ENCODE measurements at places on chromosomes 3 and 15. TPM values are rescaled to one million over a fixed set of nuclear protein-coding genes. Genes with fewer than 3 reads are reported as not detected.
A peak's percentile ranks its signal among the peaks of the same experiment; 100 is the strongest.

DNA sequence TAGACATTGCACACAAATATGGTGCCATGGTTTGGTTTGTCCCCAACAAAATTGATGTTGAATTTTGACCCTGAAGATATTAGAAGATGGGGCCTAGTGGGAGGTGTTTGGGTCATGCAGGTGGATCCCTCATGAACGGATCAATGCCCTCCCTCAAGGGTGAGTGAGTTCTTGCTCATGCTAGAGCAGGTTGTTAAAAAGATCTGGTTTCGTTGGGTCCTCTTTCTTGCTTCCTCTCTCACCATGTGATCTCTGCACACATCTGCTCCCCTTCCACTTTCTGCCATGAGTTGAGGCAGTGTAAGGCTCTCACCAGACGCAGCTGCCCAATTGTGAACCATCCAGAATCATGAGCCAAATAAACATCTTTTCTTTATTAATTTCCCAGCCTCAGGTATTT is 87.8 kb upstream of the MDFIC2 start:
- H3K4me3 ChIP-seq, result no peak overlapping the region
- H3K27ac ChIP-seq, result no peak overlapping the region
- no peak for DNase-seq
- H3K27me3 ChIP-seq, result no peaks in the 10 kb centered on the region
- H3K36me3 ChIP-seq, result no peaks in the 10 kb centered on the region
- H3K4me1 ChIP-seq, result no peaks in the 10 kb centered on the region

- H3K36me3 ChIP-seq, result no peaks in the 10 kb centered on the region
- DNase-seq, result peak; percentile 49
- H3K4me3 ChIP-seq, result no peak overlapping the region
Measured at GRCh38 chr15:55221090-55222011, 24.6 kb upstream of the RSL24D1 start.

GRCh38 chr3:12484983-12485327 is 675 bp downstream of the TSEN2 start:
- H3K36me3 ChIP-seq, result no peaks in the 10 kb centered on the region
- H3K4me1 ChIP-seq, result peaks cover 12% of the 10 kb centered on the region
- H3K27ac ChIP-seq, result peak overlapping the region; percentile 98
- DNase-seq, result peak; percentile 7

DNA sequence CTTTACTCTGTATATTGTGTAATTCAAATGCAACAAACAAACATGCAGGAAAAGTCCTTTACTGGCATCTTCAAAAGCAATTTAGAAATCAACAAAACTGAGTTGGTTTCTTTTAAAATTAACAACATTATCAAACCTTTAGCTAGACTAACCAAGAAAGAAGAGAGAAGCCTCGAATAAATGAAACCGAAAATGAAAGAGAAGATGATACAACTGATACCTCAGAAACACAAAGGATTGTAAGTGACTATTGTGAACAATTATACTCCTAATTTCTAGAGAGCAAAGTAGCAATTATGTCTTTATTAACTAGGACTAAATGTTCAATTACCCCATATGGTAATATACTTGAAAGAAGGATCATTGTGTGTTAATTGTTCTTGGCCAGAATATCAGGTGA is 49.2 kb upstream of the P3H2 start:
- DNase-seq, result no peak
- no peak overlapping the region for H3K27ac ChIP-seq
- H3K4me1 ChIP-seq, result no peaks in the 10 kb centered on the region
- H3K4me3 ChIP-seq, result no peak overlapping the region
- H3K36me3 ChIP-seq, result no peaks in the 10 kb centered on the region
- H3K27me3 ChIP-seq, result no peaks in the 10 kb centered on the region

DNA sequence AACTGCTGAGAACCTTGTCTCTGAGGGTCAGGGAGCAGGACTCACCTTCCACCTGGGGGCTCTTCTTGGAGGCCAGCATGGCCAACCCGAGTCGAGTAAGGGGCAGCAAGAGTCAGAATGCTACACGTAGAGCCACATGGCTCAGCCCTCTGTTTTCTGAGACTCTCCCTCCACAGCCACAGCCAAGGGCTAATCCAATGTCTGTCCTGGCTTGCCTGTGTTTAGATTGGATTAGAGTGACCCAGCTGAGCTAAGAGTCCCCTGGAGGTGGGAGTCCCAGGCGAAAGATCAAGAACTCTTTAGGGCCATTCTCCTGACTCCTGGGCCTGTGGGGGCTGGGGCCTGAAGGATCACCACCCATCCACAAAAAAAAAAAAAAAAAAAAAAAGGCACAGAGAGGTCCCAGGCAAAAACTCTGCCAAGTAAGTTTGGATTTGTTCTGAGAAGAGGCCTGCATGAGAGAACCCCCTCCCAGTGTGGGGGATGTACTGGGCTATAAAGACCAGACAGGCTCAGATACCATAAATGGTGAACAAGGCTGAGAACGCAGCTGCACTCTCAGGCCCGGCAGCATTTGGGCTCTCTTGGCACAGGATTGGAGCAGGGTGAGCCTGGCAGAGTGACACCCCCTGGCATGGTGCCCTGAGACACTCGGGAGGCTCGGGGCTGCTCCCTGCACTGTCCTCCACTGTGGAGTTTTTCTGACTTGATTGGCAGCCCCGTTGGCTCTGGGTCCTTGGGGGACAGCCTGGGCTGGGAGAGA is 88.0 kb upstream of the OSBPL11 start:
- H3K4me1 ChIP-seq, result no peaks in the 10 kb centered on the region
- H3K4me3 ChIP-seq, result no peak overlapping the region
- H3K36me3 ChIP-seq, result no peaks in the 10 kb centered on the region
- H3K27ac ChIP-seq, result no peak overlapping the region
- no peaks in the 10 kb centered on the region for H3K27me3 ChIP-seq

DNA sequence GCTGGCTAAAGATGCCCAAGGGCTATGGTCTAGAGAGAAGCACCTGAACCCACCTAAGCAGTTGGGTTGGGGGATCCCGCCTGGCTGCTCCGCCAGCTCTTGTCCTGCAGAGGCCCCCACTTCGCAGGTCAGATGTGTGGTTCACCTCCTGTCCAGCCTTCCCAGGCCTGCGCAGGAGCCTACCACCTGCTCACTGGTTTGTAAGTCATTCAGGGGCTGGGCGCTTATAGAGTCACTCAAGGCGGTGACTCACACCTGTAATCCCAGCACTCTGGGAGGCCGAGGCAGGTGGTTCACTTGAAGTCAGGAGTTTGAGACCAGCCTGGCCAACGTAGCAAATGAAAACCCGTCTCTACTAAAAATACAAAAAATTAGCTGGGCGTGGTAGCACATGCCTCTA is 3.9 kb upstream of the FURIN start:
- H3K27ac ChIP-seq, result no peak overlapping the region
- H3K4me3 ChIP-seq, result no peak overlapping the region
- no peak for DNase-seq
- H3K4me1 ChIP-seq, result peaks cover 40% of the 10 kb centered on the region

- no peaks in the 10 kb centered on the region for H3K36me3 ChIP-seq
- DNase-seq, result no peak
- H3K27me3 ChIP-seq, result no peaks in the 10 kb centered on the region
- H3K4me3 ChIP-seq, result peak overlapping the region; percentile 52
- peak overlapping the region; percentile 98 for H3K27ac ChIP-seq
- H3K4me1 ChIP-seq, result peaks cover 12% of the 10 kb centered on the region
Measured at GRCh38 chr15:58934521-58934920, 1.0 kb upstream of the SLTM start.

The LRRC3B gene
- total RNA-seq, result not detected

The CAPN7 gene
- 40.3 TPM for total RNA-seq

The SLC12A8 gene
- total RNA-seq, result 23.3 TPM

The DPPA2 gene
- not detected for total RNA-seq

Measured in Caco-2 (cell line).